Aorta (tissue), 5 donors: ENCODE measurements at places on chromosomes 7 and 10. TPM values are rescaled to one million over a fixed set of nuclear protein-coding genes. Genes with fewer than 3 reads are reported as not detected.

- no peak for DNase-seq
These were observed 828 bp downstream of the BNIP3 start for GRCh38 chr10:131980761-131981428.

GRCh38 chr10:101710059-101710695 is 15.2 kb upstream of the FBXW4 start:
- no peak for DNase-seq

Gene TMEM213
- total RNA-seq = not detected

Gene GPRIN2
- 0.36 TPM for total RNA-seq
